ENCODE measurements at places on chromosomes 4 and X.

DNA sequence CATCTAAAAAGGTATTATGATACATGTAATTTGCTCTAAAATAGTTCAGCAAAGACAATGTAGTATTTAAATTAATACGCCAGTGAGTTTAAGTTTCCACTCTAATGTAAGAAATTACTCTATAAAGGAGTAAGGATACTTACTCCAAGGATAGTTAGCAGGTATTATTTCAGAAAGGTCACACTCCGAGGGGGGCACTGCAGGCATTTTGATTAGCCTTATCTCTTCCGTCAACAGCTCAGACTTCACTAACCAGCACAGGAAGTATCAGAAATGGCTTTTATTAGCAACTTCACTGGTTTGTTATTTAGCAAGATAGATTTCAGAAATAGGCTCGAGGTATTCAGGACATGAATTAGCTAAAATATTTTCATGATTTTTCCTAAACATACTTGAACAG lies 127.0 kb downstream of the COX18 start:
- DNase-seq, result no peak

GRCh38 chr4:105128208-105128607 lies 18.5 kb upstream of the TET2 start:
- DNase-seq, result no peak

- no peak for DNase-seq
These were observed 94.7 kb upstream of the CBLL2 start for GRCh38 chrX:22177950-22178515.

DNA sequence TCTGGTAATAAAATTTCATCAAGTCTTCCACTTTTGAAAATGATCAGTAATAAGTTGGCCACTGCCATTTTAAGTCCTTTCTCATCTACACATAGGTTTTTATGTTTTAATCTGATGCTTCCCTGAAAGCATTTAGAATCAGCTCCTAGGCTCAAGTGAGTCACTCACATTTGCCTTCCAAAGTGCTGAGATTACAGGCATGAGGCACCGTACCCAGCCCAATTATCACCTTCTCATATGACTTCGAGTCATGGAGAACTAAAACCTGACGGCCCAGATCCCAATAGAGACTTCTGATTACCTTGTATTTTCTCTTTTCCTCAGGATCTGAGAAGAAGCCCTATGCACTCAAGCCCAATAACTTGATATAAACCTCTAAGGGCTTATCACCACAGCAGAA lies 140.8 kb downstream of the OPHN1 start:
- DNase-seq, result no peak

GRCh38 chrX:131792789-131793462 lies 230.2 kb upstream of the STK26 start:
- DNase-seq, result no peak

DNA sequence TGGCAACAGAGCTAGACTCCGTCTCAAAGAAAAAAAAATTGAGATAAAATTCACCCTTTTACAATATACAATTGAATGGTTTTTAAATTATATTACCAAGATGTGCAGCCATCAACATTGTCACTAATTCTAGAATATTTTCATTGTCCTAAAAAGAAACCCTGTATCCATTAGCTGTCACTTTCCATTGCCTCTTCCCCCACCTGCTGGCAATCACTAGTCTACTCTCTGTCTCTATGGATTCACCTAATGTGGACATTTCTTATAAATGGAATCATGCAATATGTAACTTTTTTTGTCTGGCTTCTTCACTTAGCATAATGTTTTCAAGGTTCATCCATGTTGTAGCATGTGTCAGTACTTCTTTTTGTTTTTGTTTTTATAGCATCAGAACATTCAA lies 20.8 kb downstream of the ABHD18 start:
- DNase-seq, result no peak

DNA sequence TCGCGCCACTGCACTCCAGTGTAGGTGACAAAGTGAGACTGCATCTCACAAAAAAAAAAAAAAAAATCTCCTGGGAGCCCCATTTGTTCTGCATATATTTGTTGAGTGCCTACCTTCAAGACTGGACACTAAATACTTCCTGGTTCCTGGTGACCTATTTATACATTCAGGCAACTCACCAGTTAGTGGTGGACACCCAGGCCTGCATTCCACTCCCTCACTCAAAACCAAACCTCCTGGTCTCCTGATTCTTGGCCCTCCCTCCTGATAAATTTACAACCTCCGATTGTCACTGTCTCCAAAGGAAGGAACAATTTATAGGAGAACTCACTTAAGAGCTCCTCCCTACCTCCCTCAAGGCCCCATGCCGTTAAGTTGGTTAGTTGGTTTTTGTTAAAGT lies 3.1 kb downstream of the SYAP1 start:
- DNase-seq, result no peak

DNA sequence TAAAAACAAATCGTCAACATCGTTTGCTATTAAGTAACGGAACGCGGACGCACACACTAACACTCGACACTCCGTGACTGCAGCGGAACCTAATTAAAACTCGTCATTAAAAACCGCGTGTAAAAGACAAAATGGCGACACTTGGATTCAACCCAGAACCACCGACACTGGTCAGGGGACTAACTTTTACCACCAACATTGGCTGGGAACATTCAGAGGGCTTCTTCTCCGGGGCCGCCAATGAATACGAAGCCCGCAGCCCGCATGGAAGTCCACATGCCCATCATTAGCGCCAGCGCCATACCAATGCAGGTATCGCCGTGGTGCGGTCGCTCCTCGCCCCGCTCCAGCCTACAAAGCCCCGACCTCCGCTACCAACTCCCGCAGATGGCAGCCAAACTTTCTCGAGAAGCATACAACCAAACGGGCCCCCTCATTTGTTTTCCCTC lies 498 bp downstream of the RBMX start:
- no peak for DNase-seq

DNA sequence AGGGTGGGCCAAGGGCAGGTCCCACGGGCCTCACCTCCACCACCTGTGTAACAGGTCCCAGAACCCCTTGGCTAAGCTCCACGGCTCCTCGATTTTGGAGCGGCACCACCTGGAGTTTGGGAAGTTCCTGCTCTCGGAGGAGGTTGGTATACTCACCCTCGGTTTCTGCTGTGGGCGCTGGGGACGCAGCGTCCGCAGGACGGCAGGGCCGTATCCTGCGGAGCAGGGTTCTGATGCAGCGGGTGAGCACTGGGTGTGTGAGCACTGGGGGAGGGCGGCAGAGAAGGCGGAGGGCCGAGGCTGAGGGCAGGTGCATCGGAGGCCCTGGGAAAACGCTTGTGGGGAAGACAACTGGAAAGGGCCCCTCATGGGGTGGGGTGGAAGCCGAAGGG lies 11.0 kb downstream of the ATP5ME start:
- DNase-seq, result no peak

DNA sequence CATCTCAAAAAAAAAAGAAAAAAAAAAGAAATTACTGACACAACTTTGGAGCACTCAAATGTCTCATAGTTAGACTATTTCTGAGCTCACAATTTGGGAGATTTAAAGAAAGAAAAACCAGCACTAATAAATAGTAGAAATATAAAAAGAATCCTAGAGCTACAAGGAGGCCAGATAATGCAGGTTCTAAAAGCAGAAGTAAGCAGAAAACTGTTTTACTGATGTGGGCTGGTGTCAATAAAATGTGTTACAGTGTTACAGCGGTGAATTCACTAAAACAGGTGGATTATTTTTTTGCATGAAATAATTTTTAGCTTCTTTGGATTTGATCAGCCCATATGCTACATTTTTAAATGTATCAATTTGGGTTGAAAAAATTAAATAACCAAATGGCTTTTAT lies 375.9 kb downstream of the GPM6A start:
- no peak for DNase-seq

- no peak for DNase-seq
These were observed 288.0 kb upstream of the SFRP2 start for GRCh38 chr4:154076921-154077320.

DNA sequence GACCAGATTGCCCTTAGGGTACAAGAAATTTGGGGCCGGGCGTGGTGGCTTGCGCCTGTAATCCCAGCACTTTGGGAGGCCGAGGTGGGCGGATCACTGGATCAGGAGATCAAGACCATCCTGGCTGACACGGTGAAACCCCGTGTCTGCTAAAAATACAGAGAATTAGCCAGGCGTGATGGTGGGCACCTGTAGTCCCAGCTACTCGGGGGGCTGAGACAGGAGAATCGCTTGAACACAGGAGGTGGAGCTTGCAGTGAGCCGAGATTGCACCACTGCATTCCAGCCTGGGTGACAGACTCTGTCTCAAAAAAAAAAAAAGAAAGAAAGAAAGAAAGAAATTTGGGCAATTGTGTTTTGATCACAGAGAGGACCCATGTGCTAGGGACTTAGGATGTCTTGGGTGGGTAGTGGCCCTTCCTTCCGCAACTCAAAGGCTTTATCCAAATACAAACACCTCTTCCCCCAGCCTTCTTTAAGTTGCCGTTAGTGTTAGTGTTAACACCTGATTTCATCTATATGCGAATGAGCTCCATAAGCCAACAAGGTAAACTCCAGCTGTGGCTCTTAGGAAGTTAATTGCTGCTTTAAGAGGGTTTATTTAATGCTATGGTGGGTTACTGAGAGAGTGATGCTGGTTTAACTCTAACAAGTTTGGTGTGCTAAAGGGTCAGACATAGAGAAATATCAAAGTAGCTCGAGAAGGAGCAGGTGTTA lies 8.6 kb upstream of the CCDC110 start:
- no peak for DNase-seq

- DNase-seq, result no peak
These were observed 38.1 kb upstream of the ARSH start for GRCh38 chrX:2967998-2968909.

DNA sequence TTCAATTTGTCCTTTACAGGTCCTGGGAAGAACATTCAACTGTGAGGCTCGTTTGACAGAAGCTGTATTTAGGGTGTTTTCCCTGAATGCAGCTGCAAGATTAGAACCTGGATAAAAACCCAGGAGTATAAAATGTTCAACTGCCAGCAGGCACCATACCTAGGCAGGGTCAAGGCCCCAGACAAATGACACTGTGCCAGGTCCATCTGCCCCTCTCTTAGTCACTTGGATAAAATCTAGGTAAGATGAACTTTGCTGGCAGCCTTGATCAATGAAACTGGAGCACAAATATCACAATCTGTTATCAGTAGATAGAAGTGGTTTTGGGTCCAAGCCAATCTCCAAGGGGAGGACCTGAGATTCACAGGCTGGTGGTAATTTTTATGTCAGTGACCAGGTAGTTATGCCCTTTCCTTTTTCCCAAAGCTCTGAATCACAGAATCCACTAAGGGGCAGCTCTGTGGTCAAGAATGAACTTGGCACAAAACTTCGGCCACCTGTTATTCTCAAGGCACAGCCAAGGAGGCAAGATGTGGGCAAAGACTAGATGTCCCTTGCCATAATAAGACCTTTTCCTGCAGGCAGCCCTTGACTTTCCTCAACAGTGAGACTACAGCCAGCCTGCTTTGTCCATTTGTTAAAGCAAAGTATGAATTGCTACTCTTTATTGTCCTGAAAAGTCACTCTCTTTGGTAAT lies 501.0 kb downstream of the PPARGC1A start:
- DNase-seq, result no peak

- no peak for DNase-seq
These were observed 407.1 kb upstream of the FRG1 start for GRCh38 chr4:189533603-189534002.

DNA sequence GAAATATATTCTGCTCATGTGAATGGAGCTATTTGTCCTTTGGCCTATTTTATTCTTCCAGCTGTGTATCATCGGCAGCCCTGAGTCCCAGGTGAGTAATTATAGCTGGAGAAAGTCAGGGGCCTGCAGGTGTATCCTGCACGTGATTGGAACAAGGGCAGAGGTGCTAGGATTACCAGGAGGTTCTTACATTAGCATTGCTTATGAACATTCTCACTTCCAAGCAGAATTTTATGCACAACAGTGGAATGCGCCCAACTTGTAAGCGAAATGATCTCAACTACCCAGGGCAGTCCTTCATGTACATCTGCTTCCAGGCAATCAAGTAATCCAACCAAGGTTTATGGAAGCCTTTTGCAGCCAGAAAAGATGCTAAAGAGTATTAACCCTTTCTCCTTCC lies 68.9 kb upstream of the NRK start:
- DNase-seq, result no peak

- DNase-seq, result no peak
These were observed 3.2 kb downstream of the CXorf65 start for GRCh38 chrX:71103110-71103983.

DNA sequence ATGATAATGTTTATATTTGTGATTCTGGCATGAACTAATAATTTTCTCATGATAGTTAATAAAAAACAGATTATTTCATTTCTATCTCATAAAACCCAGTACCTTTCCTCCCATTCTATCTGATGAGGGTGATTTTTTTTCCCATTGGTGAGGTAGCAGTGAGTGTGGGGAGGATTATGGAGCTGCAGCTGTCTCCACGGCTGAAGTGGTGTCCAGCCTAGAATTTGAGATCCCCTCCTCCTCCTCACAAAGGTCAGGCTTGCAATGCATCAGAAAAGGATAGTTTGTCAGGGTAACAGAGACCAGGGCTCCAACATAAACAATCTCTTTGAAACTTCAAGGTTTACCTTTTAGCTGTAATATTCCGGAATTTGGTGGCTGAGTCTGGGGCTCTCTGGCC lies 60.9 kb downstream of the C4orf51 start:
- no peak for DNase-seq

DNA sequence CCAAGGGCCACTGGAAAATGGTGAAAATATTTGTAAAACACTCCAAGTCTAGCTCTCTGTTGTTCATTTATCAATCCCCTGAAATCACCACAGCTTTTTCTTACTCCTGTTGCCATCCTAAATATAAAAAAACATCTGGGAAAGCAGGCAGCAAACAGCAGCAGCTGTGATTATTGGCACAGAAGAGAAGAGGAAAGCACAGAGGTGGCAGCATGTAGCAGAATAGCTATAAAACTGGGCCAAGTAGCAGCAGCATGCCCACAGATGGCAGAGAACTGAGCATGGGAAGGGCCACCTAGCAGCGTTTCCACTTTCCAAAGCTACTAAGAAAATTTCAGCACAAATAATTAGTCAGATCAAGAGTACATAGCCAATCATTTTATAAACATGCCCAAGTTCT lies 307.2 kb downstream of the SLC7A11 start:
- DNase-seq, result no peak

- no peak for DNase-seq
These were observed 28.5 kb upstream of the SMAD1 start for GRCh38 chr4:145453163-145453520.

DNA sequence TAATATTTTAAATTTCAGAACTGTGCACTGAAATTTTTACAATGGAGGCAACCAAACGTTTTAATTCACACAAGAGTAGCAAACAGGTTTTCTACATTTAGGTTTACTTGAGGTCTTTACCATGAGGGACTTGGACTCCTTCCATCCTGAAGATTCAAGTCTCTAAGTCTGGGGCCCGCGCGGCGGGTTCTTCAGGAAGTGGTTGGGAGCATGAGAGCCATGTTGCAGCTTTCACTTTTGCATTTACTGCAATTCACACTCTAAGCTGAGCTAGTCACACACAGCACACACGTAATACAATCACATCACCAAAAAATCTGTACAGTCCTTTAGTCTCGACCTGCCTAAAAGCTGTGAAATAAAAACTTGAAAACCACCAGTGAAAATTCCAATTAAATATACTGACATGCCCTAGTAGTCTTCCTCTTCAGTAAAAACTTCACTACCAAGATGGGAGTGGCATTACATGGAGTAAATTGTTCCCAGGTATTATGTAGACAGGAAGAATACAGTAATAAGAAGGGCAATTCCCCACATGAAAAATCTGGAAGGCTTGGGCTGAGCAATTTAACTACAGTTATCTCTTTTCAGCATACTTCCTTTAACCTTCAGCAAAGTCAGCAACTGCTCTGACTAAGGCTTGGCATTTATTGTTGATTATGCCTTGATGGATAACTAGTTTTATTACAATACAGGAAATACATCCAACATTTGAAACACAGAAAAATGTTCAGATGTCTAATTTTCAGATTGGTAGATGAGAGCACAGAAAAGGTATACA lies 571.1 kb upstream of the DIPK2B start:
- no peak for DNase-seq
